ENCODE measurements at places on chromosomes 2 and 18.

DNA sequence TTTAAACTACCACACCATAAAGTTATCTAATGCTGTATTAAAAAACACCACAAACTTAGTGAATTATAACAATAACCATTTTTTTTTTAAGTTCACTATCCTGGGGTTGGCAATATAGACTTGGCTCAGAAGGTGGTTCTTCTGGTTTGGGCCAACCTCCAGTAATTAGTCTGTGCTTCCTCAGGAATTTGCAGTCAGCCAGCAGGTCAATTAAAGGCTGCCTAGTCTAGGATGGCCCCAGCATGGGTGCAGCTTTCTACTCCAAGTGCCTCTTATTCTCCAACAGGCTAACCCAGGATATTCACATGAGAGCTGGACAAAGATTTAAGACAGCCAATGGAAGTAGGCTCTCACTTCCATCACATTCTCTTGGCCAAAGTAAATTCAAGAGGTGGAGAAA lies 379.1 kb upstream of the FIGN start:
- peak; percentile 10 for DNase-seq

- DNase-seq = no peak
These were observed 147.7 kb downstream of the PPP1R1C start for GRCh38 chr2:182133195-182133891.

DNA sequence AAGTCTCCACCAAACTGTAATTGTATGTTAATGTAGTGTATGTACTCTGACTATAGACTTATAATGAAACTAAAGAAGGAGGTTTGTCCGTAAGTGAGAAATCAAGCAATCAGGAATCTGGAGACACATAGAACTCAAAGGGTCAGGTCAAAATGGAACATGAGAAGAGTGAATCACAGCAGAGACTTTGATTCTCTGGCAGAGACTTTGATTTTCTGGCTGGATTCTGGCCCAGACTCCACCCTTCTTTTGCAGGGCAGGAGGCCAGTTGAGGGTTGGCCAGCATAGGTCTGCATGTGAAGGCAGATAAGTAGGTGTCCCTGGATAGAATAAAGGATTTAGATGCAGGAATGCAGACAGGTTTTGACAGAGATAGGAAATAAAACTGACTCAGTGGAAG lies 11.0 kb upstream of the NCKAP5 start:
- DNase-seq = no peak

DNA sequence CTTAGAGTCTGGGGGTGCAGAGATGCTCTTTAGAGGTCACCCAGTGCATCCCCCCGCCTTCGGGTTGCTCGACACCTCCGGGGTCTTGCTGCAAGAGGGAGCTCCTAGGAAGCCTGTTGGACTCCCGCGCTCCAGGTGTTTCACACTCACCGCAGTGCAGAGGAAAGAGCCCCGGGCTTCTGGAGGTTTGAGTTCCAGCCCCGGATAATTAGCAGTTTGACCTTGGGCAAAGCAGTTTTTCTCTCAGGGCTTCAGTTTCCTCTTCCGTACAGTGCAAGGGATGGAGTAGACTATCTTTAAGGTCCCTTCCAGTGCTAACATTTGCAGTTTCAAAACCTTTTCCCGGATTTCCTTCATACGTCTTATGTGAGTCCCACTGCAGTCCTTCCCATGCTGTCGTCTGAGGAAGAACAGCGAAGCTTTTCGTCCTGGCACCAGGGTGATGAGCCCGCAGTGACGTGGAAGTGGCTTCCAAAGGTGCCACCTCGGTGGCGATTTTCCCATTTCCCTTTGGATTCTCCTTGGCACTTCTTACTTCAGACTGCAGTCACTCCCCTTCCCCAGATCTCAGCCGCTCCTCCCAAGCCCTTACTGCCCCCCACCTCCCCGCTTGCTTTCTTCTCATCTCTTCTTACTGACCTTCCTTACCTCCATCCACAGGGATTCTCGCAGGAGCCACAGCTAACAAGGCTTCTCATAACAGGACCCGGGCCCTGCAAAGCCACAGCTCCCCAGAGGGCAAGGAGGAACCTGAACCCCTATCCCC lies 585 bp downstream of the PNKD start:
- DNase-seq = no peak

- DNase-seq = no peak
These were observed 1.9 kb upstream of the SPOPL start for GRCh38 chr2:138499684-138500083.

GRCh38 chr18:12278741-12279682 lies 24.9 kb downstream of the CIDEA start:
- peak; percentile 89 for DNase-seq

DNA sequence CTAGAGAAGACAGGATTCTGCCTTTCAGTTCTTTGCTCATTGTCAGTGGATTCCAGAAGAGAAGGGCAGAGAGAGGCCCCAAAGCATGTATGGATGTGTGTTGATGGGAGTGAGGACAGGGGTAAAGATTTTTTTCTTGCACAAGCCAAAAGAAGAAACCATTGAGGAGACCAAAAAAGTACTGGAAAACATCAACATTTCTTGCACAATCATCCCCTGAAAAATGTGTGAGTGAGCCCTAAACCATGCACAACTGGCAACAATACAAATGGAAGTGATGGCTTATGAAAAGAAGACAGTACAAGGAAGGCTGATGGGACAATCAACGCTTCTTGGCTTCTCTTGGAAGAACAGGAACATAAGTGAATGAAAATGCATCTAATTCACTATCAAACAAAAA lies 5.6 kb upstream of the SMAD7 start:
- no peak for DNase-seq

DNA sequence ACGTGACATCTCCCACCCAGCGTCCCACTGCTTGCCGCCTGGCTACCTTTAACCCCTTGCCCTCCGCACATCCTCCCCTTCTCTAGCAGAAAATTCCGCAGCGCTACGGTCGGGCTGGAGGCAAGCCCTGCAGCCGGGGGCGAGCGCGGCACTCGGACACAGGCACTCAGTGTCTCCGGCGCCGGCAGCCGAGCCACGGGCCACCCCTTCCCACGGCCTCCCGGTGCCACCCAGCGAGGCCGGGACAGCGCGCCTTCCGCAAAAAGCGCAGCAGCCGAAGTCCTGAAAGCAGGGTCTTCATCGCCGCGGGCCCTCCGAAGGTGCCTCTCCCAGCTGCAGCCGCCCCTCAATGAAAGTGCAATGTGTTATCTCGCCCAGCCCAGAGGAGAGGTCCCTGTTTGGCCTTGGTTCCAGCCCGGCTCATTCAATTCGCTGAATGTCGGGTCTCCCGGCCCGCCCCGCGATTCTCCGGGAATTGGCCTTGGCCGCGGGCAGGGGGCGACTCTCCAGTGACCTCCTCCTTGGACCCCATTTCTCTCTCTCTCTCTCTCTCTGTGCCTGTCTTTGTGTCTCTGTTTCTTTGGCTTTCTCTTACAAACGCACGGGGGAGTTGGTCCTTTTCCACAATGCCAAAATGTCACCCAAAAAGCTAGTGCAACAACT lies 1.1 kb downstream of the DLGAP1 start:
- DNase-seq = peak; percentile 84

DNA sequence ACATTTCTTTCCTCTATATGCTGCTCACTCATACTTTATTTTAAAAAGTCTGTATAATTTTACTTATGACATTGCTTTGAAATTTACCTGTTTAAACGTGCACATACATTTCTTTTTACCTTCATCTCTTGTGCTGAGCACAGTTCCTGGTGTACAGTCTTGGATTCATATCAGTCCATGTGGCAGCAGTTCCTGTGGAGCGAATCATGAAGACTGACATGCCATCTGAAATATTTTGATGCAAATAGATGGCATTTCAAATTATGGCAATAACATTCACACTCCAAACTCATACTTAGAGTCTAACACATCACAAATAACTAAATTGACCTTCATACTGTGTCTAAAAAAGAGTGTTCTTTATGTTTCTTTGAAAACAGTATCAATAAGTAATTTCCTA lies 90.3 kb upstream of the CDH2 start:
- DNase-seq = no peak

DNA sequence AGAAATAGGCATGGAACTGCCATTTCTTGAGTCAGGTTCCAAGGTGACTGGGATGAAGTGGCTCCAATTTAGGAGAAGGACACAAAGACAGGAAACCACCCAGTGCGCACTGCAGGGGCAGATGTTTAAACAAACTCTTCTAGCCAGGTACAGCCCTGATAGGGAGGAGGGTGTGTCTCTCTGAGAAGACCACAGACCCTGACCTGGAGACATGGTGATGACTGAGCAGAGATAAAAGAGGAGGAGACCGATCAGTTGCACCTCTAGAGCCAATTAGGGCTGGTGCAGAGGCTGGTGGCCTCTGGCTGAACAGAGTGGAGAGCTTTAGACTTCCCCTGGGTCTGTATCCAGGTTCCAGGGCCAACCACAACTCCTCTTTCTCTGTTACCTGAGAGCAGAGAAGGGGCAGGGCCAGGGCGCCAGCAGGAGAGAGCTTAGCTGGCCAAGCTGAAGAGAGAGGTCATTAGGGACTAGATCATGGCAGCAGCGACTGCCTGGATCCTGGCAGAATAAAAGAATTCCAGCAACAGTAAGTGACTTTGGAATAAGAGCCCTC lies 5.4 kb upstream of the SPOPL start:
- no peak for DNase-seq

- peak; percentile 58 for DNase-seq
These were observed 725 bp downstream of the SLC66A2 start for GRCh38 chr18:79950515-79951341.

DNA sequence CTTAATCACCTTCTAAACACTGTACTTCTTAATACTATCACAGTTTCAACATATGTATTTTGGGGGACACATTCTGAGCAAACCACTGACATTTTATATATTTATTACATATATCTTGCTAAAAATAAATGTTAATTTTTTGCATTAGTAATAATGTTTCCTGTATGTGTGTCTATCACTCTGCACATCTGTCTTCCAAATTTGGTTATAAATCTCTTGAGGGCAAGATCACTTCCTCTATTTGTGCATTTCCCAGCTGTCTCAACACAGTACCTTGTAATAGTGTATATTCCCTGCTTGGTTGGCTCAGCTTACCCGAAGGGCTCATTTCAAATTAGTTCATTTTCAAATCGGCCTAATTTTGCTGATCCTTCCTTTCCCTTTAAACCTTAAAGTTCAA lies 617.1 kb upstream of the GYPC start:
- DNase-seq = no peak

DNA sequence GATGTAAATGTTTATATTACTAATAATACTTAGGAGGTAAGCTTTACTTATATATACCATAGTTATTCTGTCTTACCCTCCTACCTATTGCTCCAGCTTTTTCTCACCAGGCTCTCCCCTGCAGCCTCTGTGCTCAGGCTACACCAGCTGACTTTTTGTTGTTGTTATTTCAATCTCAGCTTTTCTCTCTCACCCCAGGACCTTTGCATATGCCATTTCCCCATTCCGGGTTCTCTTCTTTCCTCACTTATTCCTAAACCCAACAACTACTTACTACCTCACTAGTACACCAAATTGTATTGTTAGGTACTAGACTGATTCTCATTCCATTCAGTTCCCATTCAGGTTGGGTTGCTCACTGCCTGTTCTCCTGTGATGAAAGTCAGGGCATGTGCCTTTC lies 156.2 kb upstream of the BOD1L2 start:
- no peak for DNase-seq

DNA sequence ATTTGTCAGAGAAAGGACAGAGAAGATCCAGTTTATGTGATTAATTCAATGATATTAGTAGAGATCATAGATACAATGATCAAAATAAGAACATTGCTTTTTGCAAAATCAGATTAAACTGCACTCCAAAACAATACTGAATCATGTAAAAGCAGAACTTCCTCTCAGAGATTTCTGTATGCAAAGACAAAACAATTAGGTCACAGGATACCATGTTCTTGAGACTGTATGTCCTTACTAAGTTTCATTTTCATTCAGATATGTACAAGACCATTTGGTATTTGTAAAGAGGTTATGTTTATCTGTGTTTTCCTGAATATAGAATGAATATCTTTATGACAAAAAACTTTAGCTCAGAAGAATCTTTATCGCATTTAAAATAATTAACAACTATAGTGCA lies 161.8 kb downstream of the DLGAP1 start:
- DNase-seq = no peak

DNA sequence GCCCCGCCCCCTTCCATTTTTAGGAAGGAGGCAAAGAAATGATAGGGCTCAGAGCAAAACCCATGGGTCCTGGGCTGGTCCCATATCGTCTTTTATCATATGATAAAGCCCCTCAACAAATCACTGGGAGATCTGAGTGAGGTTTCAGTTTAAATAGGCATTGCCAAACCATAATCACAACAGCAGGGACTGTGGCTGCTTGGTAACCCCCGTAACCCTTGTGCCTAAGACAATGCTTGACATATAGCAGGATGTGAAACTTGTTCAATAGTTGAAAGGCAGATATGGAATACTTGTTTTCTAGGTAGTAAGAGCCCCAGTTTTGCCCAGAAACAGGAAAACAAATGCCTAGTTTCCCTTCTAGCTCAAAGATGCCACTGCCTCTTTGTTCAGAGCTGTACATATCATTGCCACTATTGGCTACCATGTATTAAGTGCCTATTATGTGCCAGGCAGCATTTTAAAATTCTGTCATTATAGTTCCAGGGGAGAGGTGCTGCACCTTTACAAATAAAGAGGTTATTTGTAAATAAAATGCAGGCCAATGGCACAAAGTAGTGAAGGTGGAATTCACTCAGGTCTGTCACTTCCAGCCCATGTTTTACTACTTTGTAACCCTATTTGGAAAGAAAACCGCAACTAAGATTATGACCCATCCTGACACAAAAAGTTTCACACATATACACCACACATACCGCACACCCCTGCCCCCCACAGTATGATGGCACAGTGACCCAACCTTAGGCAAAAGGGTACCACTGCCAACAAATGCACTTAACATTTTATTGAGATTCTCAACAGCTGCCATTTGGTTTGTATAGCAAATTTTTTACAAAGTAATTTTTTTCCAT lies 14.2 kb downstream of the NAGK start:
- DNase-seq = no peak

DNA sequence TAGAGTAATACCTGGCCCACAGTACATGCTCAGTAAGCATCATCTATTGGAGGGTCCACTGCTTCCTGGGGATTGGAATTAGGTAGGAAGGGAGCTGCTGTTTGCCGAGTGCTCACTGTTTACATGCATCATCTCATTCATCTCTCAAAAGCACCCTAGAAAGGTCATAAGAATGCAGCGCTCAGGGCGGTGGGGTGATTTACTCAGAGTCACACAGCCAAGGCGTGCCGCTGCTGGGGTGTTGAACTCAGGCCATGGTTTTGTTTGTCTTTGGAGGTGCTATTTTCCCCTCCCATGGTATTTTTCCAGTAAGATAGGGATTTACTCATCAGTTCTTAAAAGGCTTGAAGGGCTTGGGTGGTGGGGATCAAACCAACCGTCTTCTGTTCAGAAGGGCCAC lies 227.5 kb downstream of the LDLRAD4 start:
- no peak for DNase-seq

GRCh38 chr2:12533337-12534005 lies 183.3 kb upstream of the TRIB2 start:
- no peak for DNase-seq

DNA sequence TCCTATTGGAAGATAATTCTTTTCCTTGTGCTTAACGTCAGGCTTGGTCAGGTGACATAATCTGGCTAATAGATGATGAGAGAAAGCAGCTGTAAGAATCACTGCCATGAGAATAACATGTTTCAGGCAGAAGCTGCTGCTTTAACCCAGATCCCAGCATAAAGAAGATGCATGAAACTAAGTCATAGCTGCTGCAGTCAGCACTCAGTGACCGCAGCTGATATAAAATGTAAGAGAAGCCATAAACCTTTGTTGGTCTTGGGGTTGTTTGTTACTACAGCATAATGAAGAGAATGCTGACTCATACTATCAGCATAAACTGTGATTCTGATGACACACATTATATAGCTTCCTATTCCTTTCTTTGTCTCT lies 274.3 kb upstream of the TRIB2 start:
- DNase-seq = no peak

All from eye (tissue), 1 donor.